Posterior cingulate gyrus (tissue), 11 donors: ENCODE measurements at places on chromosomes 13 and 19.

- no peak for DNase-seq
Observed at GRCh38 chr19:28530406-28531035, 682.4 kb downstream of the UQCRFS1 start.

DNA sequence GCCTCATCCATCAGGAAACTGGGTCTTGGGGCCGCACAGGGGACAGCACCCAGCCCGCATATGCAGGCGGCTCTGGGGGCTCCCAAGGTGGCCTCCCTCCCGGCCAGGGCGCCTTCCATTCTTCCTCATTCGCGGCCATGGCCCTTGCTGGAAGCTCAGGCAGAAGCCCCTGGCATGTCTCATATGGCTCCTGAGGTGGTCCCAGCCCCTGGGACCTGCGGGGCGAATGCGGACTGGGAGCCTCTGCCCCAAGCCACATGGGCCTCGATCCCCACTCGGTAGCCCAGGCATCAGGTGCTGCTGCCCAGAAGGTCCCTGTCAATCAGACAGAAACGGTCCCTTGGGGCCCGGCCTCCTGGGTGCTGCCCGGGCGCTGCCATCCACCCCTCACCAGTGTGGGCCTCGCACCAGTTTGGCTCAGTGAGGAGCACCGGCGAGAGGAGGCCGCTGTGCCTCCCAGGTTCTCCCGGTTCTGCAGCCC, 301.6 kb downstream of the TEX29 start:
- no peak for DNase-seq

- no peak for DNase-seq
Observed at GRCh38 chr13:113405481-113406300, 41.8 kb upstream of the GRTP1 start.

DNA sequence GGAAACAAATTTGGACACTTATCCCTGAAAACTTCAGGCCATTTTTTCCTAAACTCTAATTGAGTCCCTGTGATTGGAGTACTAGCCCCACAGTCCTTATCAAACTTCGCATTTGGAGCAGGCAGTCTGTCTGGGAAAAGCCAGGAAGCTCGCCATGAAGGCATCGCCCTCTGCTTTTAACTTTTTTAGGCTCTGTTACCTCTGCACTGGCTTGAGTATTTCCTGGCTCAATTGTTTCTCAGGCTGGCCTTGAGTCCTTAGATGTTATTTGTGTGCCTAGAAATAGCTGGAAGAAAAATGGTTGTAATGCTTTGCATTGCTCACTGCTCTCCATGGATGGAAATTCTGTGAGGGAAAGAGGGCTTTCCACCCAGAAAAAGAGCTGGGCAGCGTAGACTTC, 24.2 kb downstream of the ACTN4 start:
- DNase-seq, result no peak

DNA sequence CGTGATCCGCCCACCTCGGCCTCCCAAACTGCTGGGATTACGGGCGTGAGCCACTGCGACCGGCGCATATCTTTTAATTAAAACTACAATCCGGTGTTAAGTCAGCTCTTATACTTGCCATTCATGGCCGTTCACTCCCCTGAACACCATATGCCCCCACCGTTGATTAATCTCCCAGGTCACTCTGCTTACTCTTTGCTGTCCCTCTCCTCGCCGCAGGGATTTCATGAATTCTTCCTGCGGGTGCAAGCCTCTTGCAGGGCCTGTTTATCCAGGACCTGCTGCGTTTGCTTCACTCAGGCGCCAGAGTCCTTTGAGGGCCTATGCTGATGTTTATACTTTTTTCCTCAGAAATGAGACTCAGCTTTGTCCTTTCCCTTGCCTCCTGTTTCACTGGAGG, 996 bp downstream of the ERVV-2 start:
- DNase-seq, result no peak

DNA sequence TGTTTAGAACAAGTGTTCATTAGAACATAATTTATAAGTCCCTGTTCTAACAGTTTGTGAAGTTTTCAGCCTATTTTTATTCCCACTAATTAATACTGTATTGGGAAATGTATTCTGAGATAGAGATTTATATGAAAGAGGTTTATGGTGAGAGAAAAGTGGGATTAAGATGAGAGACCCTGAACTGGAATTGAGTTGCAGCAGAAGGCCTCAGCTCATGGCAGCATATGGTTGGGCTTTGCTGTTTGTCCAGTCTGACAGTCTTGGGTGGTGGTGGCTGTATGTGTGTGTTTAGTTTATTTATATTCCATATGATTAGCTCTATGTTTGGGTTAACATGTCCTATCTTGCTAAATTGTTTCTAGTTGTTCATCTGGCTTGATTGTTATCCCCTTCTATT, 575.1 kb downstream of the SLITRK5 start:
- no peak for DNase-seq

- no peak for DNase-seq
Observed at GRCh38 chr13:110285991-110286832, 20.7 kb downstream of the COL4A1 start.

DNA sequence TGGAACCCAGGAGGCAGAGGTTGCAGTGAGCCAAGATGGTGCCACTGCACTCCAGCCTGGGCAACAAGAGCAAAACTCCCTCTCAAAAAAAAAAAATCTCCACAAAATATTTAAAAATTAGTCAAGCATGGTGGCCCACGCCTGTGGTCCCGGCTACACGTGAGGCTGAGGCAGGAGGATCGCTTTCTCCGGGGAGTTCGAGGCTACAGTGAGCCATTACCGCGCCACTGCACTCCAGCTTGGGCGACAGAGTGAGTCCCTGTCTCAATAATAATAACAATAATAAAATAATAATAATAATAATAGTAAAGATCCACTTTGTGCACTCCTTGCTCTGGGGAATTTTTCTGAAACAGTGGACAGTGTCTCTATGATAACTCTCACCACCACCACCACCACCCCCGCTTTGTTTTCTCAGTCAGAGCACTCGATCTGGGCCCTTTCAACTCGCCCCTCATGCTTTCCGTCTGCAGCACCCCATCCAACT, 8.7 kb downstream of the NAPSA start:
- DNase-seq, result no peak

DNA sequence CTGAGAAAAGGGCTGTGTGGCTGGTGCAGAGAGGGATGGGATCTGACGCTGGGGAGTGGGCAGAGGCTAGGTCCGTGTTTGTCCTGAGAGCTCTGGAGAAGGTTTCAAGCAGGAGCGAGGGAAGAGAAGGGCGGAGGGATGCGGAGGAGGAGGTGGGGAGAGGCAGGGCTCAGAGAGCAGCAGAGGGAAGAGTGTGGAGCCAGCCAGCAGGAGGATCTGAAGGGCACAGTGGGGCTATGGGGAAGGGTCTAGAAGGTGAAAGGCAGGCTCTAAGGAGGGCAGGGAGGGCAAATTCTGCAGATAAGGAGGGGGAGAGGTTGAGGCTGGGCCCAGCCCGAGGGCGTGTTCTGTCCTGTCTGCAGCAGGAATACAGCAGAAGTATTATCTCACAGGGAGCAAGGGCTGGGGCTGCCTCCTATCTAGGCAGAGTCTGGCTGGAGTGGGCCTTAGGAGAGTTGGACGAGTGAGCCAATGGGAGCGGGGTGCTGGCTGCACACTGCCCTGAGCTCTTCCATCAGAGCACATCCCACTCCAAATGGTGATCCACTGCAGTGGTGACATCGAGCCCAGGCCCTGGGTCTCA, 6.1 kb downstream of the AP2A1 start:
- no peak for DNase-seq

DNA sequence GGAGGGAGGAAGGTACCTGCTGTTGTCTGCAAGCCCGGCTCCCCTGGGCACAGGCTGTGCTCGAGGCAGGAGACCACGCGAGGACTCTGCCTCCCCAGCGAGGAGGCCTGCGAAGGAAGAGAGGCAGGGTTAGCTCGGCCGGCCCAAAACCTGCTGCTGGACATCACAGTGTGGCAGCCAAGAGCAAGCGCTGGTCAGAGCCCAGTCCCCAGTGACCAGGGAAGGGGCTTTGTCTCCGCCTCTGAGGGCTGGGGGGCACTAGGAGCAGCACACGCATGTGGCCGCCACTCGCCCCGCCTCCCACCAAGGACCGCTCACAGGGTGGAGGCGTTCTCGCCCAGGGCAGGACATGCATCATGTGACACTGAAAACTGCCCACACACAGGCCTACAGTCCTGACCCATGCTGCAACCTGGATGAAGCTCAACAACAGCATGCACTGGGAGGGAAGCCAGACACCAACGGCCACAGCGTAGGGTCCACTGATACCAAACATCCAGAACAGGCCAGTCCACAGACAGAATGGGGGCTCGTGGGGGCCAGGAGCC, 8.5 kb downstream of the MIER2 start:
- no peak for DNase-seq

DNA sequence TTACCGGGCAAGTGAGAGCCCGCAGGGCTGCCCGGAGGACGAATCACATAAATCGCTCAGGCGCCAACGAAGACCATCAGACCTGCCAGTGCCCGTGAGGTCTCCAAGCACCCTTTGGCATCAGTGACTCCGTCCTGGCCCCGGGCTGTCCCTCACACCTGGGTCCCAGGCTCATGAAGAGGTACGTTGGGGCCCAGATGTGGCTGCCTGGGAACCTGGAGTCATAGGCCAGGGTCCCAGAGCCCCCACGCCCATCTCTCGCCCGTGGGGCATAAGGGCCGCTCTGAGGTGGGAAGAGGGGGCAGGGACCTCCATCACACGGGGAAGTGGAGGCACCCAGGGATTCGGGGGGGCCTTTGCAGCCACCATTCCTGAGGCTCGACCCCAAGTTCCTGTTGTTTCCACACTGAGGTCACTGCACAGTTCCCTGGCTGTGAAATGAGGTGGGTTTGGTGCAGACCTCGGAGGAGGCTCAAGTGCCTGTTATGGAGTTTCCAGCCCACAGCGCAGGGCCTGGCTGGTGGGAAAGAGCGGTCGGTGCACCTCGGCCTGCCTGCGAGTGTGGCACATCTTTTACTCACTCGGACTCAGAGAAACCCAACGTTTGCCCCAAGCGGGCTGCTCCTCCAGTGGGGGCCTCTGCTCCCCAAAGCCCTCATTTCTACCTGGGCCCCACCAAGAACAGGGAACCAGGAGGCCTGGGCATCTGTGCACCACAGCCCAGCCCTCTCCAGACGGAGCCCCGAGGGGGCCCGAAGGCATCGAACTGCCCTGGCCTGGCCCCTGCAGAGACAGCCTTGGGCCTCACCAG, 35.9 kb upstream of the C13orf46 start:
- no peak for DNase-seq

GRCh38 chr19:18225355-18225701, 910 bp downstream of the PDE4C start:
- DNase-seq, result no peak

- no peak for DNase-seq
Observed at GRCh38 chr13:21134475-21134874, 41.9 kb downstream of the SKA3 start.

DNA sequence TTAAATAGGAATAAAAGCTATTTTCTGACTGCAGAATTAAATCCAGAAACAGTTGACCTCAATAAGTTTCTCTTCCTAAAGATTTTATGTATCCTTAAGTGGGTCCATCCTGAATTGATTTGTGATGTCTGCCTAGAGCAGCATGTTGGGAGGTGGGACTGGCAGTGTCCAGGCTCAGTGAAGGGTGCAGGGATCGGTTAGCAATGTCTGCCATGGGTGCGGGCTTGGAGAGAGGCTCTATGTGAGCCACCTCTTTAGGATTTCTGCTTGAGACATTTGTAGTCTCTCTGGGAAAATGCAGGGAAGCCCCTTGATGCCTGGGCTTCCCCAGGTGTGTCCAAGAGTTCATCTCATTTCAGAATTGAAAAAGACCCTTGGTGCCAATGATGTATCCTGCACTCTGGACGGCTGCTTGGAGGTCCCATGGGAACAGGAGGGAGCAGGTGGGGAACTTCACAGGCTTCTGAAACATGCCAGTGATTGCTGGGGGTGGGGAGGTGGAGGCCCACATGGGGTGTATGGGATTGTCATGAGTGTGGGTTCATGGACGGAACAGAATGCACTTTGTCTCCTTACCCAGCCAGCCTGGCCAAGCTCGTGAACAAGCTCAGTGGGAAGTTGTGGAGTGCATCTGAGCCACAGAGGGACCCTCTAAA, 6.2 kb upstream of the COLGALT1 start:
- DNase-seq, result no peak

DNA sequence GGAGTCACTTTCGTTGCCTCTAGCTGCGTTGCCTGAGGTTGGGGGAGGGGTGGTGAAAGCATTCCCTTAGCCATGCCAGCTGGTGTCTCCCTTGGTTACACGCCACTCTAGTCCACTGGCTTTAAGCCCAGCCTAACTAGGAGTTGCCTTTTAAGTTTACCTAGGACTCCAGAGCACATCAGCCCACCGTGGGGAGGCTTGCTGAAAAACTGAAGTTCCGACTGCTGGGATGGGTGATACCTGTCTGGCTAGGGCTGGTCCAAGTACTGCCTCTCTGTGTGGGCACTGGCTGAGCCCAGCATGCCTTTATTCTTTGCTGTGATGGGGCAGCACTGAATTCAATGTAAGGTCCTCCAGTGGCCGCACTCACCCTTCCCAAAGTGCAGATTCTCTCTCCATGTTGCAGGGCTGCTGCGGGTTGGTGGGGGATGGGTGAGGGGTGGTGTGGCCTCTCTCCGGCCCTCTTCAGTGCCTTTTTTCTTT, 11.8 kb upstream of the CEACAM1 start:
- no peak for DNase-seq

DNA sequence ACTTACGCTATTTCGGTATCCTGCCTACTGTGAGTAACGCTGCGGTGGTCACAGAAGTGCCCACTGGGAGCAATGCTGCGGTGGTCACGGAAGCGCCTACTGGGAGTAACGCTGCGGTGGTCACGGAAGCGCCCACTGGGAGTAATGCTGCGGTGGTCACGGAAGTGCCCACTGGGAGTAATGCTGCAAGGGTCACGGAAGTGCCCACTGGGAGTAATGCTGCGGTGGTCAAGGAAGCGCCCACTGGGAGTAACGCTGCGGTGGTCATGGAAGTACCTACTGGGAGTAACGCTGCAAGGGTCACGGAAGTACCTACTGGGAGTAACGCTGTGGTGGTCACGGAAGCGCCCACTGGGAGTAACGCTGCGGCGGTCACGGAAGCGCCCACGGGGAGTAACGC, 52.1 kb upstream of the SOX1 start:
- DNase-seq, result no peak

DNA sequence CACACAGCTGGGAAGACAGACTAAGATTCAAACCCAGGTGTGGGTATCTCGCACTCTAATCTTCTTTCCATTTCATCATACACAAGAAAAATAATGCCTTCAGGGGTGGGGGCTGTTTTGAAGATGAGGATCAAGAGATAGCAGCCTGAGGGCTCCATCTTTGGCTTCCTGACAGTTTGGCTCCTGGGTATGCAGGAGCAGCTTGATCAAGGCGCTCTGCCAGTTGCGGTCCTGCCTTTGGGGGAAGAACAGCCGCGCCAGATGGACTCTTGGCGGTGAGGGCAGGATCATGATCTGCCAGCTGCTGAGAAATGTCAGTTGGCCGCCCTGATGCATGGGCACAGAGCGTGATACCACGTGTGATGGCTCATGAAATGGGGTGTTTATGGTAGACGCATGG, 119.1 kb downstream of the IER2 start:
- no peak for DNase-seq

- DNase-seq, result peak; percentile 86
Observed at GRCh38 chr19:15283141-15283883, 49.0 kb downstream of the BRD4 start.
